ENCODE measurements at places on chromosomes 4 and X.

GRCh38 chr4:104896660-104897645 is 249.7 kb upstream of the TET2 start:
- peak; percentile 58 for DNase-seq

- no peak for DNase-seq
Observed at GRCh38 chr4:158827543-158827981, 58.7 kb downstream of the FNIP2 start.

GRCh38 chr4:15521442-15522039 is 51.9 kb downstream of the CC2D2A start:
- no peak for DNase-seq

DNA sequence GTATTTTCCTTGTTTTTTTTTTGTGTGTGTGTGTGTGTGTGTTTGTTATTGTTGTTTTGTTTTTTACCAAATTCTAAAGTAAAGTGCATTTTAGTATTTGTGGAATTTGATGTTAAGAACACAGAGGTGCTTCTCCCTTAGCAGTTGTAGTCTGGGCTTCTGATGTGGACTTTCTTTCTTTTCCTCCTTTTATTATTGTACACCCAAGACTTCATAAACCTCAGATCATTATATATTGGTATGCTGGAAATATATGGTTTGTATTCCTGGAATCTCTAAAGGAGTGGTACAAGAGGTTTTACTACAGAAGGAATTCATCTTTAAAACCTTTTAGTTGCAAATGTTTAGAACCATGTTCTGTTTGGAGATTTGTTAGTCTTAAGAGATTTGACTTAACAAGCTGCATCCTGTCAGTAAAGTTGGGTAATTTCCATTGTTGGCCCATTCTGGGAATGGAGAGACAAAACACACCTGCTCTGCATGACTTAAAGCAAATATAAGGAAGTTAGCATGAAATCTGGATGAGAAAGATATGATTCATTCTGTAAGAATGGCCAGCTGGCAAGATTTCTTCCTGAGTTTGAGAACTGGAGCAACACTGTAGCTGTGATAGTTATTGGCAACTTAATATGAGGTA is 64.0 kb downstream of the SMAD1 start:
- no peak for DNase-seq

GRCh38 chr4:39525822-39526690 is 1.2 kb downstream of the UGDH start:
- DNase-seq, result no peak

GRCh38 chr4:15683143-15683495 is 1.5 kb downstream of the FAM200B start:
- DNase-seq, result no peak

DNA sequence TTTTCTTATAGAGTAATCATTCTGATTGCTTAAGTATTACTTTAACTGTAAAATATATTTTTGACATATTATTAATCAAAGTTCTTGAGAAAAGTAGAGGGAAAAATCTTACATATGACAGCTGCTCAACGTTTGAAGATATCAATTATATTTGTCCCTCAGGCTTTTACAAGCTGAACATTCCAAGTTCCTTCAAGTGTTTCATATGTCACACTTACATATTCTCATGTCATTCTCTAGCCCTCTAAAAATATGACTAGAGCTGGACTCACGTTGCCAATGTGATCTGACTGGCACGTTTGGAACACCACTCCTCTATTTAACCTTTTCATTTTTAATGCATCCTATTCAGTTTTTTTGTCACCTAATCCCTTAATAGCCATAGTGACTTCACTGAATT is 492.9 kb downstream of the PCDH18 start:
- DNase-seq, result no peak

DNA sequence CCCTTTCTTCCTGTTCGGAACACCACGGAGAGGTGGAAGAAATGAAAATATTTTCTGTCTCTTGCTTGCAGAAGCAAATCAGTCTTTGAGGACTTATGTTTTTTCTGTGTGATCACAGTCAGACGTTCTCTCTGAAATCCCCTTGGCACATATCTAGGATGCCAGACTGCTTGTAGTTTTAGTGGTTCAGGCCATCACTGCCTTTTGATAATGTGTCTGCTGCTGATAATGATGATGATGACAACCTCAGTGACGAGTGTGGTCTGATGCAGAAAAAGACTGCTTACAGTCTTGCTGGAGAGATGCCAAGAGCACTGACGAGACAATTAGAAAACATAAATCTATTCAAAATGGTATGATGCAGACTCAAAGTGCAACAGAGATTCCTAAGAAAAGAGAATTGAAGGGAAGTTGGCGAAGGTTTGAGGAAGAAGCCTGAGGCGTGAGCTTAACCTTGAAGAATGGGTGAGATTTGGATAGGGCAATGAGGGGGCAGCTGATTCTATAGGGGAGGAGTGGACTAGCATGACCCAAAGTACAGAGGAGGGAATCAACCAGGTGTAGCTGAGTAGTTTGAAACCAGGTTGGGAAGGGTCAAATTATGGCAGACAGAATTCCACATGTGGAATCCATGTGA is 7.9 kb downstream of the RAB33A start:
- DNase-seq, result no peak

GRCh38 chr4:154908168-154908567 is 127.1 kb downstream of the RBM46 start:
- DNase-seq, result no peak

GRCh38 chr4:81531410-81531809 is 59.7 kb upstream of the RASGEF1B start:
- no peak for DNase-seq

DNA sequence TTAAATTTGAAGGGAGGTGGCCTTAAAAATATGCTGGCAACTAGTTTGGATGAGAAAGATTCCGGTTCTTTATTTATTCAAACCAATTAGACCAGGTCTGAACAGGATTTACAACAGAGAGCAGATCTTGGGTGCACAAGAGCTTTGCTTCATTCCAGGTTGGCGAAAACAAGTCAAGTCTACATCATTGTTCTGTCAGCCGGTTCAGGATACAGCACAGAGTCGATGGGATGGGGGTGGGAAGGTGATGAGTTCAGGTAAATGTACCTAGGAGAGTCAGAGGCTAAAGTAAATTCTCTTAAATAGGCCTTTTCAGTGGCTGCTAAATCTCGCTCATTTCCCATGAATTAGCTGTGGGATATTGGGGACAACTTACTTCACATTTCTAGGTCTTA is 882 bp upstream of the STIM2 start:
- DNase-seq, result no peak

DNA sequence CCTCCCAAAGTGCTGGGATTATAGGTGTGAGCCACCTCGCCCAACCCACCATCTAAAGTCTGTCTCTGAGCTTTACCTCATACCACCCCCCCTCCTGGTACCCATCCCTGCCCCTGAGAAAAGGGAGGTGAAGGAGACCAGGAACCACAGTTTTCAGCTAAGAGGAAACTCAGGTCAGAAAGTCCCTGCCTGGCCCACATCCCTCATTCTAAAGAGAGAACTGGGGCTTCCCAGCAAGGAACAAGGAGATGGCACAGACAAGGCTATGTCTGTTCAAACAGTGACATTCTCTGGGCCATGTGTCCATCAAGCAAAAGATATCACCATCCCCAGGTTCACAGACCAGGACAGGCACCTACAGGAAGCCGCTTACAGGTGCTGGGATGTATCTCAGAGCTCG is 15.8 kb upstream of the CSF2RA start:
- no peak for DNase-seq

DNA sequence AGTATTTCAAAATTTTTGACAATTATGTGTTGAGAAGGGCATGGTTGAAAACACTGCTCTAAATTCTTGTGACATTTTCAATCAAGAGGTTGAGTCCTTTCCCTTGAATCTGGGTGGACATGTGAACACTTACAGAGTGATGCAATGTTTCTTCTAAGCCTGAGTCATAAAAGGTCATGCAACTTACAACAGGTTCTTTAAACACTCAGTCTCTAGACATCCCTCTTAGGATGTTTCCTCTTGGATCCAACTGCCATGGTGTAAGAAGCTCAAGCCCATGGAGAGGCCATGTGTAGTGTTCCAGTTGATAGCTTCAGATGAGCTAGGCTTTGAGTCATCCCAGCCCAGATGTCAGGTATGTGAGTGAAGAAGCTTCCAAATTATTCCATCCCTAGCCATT is 232.2 kb upstream of the MAOA start:
- no peak for DNase-seq

DNA sequence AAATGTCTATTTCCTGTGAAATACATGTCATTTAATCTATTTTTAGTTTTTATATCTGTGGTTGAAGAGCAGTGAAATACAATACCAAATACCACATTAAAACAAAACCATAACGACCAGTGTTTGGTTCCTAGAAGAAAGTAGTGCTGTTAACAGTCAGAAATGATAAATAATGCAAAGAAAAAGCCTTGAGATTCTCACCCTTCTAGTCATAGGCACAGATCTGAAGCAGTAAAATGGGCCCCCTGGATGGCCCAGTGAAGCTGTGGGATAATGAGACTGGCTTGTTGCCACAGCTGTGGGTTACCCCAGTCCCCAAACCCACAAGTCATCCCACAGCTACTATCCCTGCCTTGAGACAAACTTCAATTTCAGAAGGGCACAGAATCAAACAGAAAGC is 137.3 kb upstream of the RPL34 start:
- DNase-seq, result no peak

DNA sequence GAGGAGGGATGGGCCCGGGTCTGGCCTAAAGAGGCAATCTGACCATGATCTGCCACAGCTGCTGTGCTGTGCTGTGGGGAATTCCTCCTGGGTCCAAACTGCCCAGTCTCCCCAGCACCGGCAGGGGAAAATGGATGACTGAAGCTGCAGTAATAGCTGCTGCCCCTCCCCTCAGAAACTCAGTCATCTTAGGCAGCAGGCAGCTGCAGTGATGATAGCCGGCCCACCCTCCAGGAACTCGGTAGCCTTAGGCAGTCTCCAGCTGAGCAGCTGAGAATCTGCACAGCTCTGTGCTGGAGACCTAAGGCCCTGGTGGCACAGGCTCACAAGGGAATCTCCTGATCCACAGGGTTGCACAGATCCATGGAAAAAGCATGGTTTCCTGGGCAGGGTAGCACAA is 113.4 kb upstream of the USP38 start:
- DNase-seq, result no peak

GRCh38 chrX:53930515-53931380 is 113.5 kb downstream of the PHF8 start:
- DNase-seq, result no peak

- DNase-seq, result no peak
Observed at GRCh38 chr4:38152721-38153386, 192.7 kb downstream of the PTTG2 start.

- no peak for DNase-seq
Observed at GRCh38 chr4:116015549-116015948, 902.1 kb upstream of the NDST4 start.

GRCh38 chrX:96372313-96373046 is 312.2 kb upstream of the DIAPH2 start:
- DNase-seq, result peak; percentile 52

- DNase-seq, result no peak
Observed at GRCh38 chr4:25123236-25123635, 37.0 kb downstream of the SEPSECS start.

- DNase-seq, result peak; percentile 6
Observed at GRCh38 chrX:124211312-124211942, 121.0 kb upstream of the TEX13D start.

DNA sequence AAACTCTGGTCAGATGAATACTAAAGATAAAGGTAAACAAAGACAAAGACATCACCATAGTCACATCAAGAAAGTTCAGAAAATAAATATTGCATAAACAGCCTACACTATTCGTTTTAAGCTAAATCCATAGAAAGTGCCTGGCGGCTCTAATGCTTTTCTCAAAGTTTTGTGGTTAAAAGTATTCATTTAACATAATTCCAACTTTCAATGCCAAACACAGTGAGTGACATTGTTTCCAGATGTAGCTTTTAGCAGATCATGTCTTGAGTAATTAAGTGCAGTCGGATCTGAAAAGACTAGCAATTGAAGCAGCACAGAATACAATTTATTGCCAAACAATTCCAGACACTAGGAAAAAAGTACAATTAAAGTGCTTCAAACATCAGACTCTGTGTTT is 287.1 kb upstream of the ADGRL3 start:
- no peak for DNase-seq

DNA sequence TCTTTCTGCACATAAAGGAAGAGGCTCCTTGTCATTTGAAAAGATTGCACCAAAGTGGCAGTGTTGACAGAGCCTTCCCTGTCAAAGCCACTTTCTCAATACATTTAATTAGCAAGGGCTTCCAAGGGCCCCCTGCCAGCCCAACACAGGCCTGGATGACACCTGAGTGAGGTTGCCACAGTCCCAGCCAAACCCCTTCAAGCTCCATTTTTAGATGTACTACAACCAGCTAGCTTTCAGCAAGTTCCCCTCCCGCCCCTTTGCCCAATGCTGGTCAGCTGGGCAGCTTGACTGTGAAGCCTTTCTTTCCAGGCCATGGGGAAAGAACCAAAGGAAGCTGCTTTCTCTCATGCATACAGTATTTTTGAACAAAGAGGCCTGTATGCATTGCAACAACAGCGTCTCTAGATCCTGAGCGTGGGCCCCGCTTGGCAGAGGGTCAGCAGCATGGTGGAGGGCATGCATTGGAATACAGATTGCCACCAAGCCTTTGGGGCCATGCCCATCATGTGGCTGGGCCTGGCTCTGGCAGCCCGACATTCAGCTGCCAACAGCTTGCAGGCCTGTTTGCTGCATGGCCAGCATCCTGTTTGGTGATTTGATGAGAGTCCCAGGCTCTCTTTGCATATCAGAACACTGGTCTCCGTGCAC is 261.1 kb upstream of the GATB start:
- no peak for DNase-seq

DNA sequence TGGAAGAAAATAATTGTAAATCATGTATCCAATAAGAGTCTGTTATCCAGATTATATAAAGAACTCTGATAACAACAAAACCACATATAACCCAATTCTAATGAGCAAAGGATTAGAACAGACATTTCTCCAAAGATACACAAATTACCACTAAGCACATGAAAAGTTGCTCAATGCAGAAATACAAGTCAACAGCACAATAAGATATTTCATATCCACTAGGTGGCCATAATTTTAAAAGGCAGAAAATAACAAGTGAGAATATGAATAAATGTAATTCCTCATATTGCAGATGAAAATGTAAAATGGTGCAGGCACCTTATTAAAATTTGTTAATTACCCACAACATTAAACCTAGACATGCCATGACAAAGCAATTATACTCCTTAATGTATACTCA is 73.9 kb upstream of the ZCCHC13 start:
- no peak for DNase-seq

- no peak for DNase-seq
Observed at GRCh38 chr4:72107456-72107855, 75.7 kb downstream of the NPFFR2 start.

DNA sequence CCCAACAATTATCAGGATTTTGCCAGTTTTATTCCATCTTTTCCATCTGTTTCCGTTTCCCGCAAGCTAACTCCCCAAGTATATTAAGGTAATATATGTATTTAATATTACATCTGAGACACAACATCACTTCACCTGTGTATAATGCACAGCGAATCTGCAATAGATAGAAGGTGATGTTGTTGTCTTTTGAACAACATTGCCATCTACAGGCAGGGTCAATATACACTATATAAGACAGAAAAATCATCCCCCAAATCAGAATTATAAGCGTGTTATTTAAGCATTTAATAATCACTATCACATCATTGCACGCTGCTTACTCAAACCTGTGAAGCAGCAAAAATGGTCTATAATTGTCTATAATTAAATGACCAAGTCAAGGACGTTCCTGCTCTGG is 1115.5 kb downstream of the NLGN4X start:
- DNase-seq, result no peak

GRCh38 chr4:3303923-3304710 is 11.3 kb downstream of the RGS12 start:
- DNase-seq, result no peak

All from NCI-H524 treated with DMSO at 0.1 percent for 48 hours (cell line).